Activated CD4-positive, alpha-beta T cell treated with anti-CD3 and anti-CD28 coated beads for 48 hours (primary cell): ENCODE measurements at places on chromosomes 12 and 14.

GRCh38 chr14:41607966-41608663 is 1.4 kb downstream of the LRFN5 start:
- DNase-seq = no peak

GRCh38 chr12:113071135-113072112 is 14.9 kb downstream of the DTX1 start:
- DNase-seq = no peak

DNA sequence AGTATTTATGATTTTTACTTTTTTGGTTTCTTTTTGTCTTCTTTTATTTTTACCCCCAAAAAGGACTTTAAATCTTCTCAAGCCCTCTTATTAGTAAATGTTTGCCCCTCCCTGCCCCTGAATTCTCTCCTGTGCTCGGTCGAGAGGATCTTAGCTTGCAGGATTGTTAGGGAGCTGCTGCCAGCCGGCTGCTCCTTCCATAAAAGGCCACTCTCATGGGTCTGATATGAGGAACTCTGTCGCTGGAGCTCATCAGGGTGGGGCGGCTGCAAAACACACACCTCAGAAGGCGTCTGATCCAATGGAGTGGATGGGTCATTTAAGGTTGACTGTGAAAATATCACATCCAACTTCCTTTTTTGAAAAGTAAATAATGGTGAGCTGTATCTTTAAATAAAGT is 8.5 kb downstream of the LTBR start:
- no peak for DNase-seq

DNA sequence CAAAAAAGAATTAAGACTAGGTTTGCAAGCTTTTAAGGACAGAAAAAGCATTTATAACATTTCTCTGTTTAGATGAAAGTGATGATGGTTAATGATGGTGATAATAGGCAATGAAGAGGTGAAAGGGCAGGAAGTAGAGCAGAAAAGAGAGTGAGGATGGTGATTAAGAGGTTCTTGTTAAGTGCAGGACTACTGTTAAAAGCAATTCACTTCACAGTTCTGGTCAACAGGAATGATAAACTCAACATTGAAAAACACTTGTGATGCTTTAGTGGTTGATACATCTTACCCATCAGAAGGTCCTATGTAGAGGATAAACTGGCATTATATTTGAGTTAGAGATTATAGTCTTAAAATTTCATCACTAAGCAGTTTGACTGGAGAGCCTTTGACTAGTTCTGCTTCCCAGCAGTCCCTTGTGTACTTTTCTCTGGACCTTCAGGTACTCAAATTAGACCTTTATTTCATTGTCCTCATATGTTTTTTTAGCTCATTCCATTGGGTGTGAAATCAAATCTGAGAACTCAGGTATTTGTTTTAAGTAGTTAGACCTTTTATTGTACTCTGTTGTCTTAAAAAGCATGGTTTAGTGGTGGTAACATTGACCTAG is 10.9 kb downstream of the RAP1B start:
- DNase-seq = no peak

DNA sequence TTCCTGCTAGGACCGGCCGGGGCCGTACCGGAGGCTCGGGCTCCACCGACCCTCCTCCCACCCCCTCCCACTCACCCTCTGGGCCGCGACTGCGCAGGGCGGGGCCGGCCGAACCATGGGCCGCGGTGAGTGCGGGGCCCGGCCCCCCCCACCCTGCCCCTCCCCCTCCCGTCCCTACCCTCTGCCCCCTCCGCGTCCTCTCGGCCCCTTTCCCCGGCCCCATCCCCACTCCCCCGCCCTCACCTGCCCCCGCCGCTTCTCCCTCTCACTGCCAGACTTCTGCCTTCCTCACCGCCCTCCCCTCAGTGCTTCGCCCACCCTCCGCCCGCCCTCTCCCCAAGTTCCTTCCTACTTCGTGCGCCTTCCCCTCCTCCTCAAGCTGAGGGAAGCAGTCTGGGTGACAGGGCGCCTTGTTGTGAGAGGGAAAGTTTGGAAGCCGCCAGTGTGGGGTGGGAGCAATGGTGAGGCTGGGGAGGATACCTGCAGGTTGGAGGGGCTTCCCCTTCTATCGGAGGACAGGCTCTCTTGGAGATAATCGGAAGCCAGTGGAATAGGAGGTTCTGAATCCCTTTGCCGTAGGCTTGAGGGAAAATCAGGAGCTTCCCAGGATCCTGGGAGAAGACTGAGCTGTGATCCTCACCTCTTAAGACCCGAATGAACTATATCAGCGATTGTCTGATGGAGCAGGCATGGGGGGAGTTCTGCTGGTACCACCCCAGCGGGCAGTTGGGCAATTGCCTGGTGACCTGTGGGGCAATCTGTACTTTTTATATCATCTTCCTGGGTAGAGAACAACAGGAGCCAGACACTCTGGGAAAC is 472 bp downstream of the MBD6 start:
- DNase-seq = peak; percentile 55

- no peak for DNase-seq
Measured at GRCh38 chr12:12436831-12437345, 80.0 kb downstream of the BORCS5 start.

GRCh38 chr14:50844391-50844790 is 13.4 kb upstream of the NIN start:
- no peak for DNase-seq

GRCh38 chr12:1864867-1865266 is 44.5 kb downstream of the LRTM2 start:
- DNase-seq = no peak

DNA sequence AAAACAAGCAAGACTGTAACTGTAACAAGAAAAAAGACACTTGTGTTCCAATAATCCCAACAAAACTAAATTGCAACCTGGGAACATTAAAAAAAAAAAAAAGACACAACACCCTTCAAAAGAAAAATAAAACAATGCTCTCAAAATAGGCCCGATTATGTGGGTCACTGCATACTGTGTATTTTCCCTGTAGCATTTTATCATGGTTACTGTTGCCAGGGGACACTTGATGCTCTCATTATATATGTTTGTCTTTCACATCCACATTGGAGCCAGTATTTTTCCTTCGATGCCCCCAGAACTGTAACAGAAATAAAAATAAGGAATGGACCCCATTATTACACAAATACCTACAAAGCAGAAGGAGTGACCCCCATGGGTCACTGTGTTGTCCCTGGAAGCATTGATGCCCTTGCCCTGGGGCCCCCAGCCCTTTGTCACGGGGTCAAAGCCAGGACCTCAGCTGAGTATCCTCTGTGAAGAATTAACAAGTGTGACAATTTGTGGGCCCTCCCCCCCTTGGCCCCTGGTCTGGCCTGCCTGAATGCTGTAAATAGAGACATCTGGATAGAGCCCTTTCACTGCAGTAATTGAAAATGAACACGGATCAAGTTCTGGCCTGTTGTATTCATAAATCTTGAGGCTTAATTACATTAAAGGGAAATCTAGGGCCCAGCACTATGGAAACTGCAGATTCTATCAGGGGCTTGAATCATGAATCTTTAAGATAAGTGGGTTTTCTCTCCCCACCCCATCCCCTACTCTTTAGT is 72.8 kb downstream of the C12orf42 start:
- no peak for DNase-seq

- no peak for DNase-seq
Measured at GRCh38 chr14:68513838-68514607, 278.8 kb downstream of the ZFP36L1 start.

GRCh38 chr12:4725057-4725456 is 4.9 kb downstream of the GALNT8 start:
- DNase-seq = no peak

DNA sequence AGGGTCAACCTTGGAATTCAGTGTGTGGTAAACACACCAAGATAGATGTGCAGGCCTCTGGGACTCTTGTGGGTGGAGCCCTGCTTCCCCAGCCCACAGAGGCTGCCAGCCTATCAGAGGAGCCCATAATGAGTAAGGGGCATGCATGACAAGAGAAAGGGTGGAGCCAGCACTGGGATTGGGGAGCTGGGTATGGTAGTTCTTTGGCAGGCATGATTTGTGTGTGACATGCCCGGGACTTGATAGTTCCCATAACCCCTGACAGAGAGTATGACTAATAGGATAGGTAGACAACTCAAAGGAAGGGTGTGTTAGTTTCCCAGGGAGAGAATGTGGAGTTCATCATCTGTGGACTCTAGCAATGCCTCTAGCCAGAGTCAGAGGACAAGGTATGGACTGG is 143.0 kb downstream of the EMP1 start:
- no peak for DNase-seq

DNA sequence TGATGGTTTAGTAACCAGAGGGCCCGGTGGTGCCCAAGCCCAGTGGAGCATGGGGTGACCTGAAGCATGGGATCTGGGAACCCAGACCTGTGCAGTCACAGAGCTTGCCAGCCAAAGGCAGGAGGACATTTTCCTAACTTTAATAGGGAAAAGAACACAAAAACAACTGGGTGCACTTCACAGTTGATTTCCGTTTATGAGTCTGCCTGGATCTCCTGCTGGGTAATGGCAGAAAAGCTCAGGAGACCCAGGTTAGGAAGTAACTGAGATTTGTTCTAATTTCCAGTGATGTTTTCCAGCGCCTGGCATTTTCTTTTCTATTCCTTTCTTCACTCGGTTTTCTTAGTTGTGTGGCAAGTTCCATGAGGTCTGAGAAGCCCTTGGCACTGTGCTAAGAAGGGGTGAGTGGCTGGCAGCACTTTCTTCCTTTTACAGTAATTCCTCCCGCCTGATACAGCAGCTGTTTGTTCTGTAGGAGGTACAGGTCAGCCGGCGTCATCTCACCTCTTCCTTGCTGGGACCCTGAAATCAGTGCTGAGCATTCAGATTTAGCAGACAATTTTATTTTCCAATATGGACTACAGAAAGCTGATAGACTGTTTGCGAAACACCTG is 5.1 kb downstream of the CACNA1C start:
- DNase-seq = no peak

- no peak for DNase-seq
Measured at GRCh38 chr12:25789541-25789944, 168.9 kb upstream of the RASSF8 start.

DNA sequence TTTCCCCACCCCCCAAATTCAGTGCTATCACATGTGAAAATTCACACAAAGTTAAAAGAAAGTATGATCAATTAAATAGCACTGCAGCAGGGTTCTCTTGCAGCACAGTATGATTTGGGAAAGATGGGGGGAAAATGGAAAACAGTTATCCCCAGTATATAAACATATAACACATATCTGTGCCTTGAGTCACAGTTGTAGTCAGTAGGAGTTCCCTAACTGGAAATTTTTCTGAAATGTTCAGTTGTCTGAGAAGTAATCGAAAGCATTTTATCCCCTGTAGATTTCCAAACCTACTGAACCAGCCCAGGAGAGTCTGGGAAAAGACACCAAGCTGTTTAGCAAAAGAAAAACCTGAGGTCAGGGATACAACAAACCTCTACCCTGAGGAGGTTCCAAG is 47.0 kb downstream of the C12orf50 start:
- DNase-seq = no peak

DNA sequence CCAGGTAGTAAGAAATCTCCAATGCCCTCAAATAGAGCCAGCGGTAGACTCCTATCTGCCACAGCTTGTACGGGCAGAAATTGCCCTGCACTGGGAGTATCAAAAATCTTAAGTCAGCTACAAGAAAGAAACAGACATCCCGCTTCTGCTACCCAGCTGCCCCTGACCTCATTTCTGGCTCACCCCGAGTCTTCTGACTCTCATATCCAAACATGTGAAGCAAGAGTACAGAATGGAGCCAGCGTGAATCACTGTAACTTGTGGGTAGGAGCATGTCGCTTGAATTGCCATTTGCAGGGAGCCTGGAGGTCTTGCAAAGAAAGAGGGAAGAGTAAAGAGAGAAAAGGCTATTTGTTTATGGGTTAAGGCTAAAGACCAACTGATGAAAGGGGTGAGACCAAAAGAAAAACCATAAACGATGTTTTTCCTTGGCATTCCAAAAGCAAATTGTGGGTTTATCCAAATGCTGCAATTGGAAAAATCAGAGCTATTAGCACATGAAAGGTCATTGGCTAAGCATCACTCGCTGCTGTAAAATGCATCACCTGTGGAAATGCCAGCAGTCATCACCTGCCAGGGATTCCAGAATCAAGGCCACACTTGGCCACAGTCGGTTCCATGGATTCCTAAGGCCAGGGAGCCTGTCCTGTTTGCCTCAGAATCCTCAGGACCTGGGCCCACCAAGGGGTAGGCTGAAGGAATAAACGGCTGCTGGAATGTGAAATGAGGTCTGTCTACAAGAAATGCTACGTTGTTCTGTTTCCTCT is 86.6 kb downstream of the FOXN3 start:
- DNase-seq = no peak

DNA sequence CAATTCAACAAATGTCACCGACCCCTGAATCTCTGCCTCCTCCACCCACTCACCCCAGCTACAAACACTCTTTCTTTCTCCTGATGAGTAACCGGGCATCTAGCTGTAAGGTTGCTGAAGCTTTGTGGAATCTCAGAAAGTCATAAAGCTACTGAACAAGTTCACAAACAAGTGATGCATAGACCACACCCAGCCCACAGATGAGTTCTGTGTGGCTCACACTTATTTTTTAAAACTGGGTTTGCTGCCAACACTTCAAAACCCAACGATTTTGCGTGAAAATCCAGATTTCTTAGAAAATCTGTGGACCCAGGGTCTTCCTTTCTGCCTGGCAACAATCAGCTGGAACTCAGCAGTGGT is 96.1 kb downstream of the APAF1 start:
- DNase-seq = peak; percentile 70

DNA sequence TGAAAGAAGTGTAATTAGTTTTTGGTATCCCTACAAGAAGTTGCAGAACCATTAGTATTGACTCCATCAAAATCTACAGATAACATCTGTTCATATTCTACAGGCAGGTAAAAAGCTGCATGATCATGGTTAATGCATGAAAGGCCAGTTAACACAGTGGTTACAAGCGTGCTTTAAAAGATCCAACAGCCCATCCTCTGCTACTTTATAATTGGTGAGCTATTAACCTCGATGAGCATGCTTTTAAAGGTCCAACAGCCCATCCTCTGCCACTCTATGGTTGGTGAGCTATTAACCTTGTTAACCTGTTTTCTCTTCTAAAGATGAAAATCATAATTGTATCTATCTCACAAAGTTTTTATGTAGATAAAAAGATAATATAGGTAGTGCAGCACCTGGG is 289.3 kb downstream of the DUSP6 start:
- no peak for DNase-seq

- no peak for DNase-seq
Measured at GRCh38 chr12:44848703-44849085, 27.4 kb downstream of the NELL2 start.

GRCh38 chr12:42918443-42918842 is 328.9 kb upstream of the PRICKLE1 start:
- no peak for DNase-seq

GRCh38 chr12:132140918-132141841 is 2.9 kb downstream of the DDX51 start:
- no peak for DNase-seq

GRCh38 chr12:69534389-69534822 is 50.9 kb upstream of the CCT2 start:
- DNase-seq = peak; percentile 57

DNA sequence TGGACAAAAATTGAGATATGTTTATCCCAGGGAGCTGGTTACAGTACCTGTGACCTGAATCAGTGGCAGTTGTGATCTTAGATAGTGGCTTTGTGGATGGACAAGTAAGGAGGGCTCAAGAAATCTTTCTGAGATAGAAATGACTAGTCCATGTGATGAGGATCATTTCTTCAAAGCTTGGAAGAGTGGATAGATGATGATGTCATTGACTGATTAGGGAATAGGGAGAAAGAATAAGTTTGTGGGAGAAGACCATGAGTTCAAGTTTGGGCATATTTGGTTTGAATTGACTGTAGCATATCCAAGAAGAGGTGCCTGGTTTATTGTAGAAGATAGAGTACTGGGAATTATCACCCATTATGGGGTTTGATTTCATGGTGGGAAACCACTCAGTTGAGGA is 336.7 kb upstream of the PRICKLE1 start:
- DNase-seq = no peak
